ENCODE measurements at places on chromosomes 1 and 21.

GRCh38 chr1:23756676-23757075 lies 13.4 kb downstream of the ELOA start:
- no peak for DNase-seq

- DNase-seq, result no peak
These were observed 1048.2 kb downstream of the TTLL7 start for GRCh38 chr1:82950606-82951200.

DNA sequence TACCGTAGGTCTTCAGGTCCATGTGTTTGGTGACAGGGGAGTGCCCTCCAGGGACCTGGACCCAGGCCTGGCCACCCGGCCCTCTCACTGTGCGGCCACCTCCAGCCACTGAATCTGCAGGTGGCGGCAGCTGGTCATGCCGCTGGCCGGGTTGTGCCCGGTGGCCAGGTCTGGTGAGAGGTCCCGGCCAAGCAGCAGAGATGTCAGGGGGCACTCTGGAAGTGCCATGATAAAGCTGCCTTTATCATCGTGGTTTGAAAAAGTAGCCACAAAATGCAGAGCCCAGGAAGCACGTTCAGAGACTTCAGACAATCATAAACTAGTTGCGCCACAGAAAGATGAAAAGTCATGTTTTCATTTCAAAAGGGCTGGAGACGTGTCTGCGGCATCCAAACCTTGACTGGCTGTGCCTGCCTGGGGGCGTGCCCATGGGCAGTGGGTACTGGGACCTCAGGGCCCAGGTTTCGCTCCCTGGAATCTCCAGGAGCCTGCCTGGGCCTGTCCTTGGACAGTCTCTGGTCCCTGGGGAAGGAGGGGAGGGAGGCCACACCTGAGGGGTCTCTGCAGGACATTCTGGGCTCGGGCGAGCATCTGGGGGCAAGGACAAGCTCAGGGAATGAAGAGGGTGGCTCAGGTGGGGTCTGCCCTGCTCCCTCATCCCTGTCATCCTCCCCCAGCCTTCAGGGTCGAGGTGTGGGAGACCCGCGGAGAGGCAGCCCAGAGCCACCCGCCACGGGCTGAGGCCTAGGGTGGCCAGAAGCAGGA lies 44.9 kb downstream of the COL18A1 start:
- DNase-seq, result no peak

GRCh38 chr21:34128674-34129038 lies 55.3 kb downstream of the MRPS6 start:
- DNase-seq, result no peak

- no peak for DNase-seq
These were observed 44.6 kb downstream of the UBE2U start for GRCh38 chr1:64248065-64248464.

- no peak for DNase-seq
These were observed 116.0 kb downstream of the TOMM20 start for GRCh38 chr1:235012436-235013210.

DNA sequence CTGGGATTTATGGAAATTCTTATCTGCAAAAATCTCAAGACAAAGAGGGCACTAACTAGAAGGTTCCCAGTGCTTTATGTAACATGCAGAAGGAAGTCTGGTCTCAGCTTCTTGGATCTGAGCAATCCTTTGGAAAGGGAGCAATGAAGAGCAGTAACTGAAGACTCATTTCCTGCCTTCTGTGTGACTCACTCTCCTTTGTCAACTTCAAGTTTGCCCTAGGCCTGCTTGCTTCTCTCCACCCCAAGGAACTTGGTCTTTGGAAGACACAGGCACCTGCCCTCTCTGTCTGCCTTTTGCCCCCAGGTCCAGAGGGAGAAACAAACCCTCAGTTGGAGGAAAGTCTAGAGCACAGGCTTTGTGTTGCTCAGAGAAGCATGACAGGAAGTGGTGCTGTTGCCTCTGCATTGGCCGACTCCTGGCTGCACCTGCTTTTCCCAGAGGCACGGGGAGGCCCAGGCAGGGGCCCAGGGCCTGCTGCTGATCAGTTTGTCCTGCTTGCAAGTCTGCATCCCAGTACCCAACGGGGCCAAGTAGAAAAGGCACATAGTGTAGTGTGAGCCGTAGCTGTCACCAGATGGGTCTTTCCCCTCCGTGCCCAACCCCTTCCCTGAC lies 137.2 kb downstream of the DHRS3 start:
- DNase-seq, result peak; percentile 65

DNA sequence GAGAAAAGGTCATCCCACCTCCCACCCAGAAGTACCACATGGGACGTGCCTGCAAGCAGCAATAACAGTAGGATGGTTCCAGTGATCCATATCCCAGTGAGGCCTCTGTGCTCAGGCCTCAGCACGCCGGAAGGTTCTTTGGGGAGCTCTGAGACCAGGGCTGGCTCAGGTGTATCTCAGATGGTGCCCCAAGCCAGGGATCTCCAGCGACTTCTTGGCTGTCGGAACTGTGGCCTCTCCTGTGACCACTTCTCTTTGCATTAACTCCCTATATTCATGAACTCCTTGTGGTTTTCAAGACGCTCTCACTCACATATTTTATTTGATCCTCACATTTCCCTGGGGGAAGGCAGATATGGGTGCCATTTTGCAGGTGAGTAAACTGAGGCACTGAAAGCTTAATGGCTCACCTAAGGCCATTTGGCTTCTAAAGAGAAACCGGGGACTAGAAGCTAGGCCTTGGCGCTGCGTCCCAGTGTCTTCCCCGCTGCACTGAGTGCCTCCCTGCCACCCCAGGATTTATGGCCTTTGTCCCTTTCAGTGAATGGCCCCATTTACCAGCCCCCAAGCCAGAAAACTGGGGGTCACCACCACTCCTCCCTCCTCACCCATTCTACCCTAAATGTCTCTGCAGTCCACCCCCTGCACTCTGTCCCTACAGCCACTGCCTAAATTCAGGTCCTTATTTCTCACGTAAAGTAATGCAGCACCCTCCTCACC lies 101.9 kb downstream of the CCDC185 start:
- DNase-seq, result no peak

GRCh38 chr21:45215213-45215612 lies 72.5 kb downstream of the POFUT2 start:
- DNase-seq, result no peak

Measured in HS-27A (cell line).